ENCODE measurements at places on chromosomes 7 and 10.

DNA sequence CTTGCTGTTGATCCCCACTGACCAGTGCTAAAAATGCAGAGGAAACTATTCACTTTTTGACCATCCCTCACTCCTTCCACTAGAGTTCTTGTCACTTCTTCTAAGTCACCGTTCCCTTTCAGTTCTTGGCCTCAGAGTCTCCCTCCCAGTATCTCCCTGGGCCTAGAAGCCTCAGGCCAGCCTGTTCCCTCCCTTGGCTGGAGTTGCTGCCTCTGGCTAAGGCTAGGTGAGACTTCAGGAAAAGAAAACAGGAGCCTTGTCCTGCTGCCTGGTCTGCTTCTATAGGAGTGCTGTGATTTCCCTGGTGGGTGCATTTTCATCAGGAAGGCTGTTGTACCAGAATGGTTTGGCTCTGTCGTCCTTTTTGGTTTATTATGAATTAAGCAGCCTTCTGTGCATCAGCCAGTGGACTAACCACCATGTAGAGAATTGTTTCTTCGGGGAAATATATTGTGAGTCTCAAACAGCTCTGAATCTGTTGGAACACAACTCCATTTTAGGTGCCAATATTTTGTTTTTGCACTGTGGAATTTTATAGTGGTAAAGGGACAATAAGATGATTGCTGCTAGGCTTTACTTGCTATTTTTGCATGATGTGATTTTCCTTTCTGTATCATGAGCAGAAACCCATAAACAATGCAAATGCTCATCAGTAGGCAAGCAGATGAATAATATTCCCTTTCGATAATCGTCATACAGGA lies 233.4 kb upstream of the FZD1 start:
- DNase-seq: no peak

DNA sequence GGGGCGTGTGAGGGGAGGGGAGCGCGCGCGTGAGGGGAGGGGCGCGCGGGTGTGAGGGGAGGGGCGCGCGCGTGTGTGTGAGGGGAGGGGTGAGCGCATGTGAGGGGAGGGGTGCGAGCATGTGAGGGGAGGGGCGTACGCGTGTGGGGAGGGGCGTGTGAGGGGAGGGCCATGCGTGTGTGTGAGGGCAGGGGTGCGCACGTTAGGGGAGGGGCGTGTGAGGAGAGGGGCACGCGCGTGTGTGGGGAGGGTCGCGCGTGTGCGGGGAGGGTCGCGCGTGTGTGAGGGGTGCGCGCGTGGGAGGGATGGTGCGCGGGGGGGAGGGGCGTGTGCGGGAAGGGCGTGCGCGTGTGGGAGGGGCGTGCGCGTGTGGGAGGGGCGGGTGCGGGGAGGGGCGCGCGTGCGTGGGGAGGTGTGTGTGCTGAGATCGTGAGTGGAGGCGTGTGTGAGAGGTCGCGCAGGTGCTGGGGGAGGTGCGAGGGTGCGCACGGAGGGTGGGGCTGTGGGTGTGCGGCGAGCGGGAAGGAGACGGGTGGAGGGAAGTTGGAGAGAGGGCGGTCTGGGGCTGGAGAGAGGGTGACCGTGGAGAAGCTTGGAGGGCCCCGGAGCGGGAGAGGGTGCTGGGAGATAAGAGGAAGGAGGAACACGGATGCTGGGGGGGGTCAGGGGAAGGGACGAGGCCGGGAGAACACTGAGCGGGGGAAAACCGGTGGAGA lies 19.7 kb downstream of the MXI1 start:
- DNase-seq: no peak

DNA sequence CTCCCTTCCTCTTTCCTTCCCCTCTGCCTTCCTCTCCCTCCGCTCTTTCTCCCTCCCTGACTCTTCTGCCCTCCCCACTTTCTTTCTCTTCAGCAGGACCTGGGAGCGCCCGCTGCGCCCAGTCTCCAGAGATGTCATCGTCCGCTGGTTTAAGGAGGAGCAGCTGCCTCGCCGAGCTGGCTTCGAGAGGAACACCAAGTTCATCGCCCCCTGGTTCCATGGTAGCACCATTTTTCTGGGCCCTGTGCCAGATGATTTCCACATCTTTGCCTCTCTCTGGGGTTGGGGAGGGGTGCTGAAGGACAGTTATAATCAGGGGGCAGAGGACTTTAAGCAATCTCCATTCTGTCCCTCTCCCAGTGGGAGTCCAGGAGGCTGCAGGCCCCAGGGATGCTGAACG lies 71.6 kb downstream of the SH2D4B start:
- no peak for DNase-seq

GRCh38 chr10:16384021-16384420 lies 52.8 kb upstream of the PTER start:
- no peak for DNase-seq

DNA sequence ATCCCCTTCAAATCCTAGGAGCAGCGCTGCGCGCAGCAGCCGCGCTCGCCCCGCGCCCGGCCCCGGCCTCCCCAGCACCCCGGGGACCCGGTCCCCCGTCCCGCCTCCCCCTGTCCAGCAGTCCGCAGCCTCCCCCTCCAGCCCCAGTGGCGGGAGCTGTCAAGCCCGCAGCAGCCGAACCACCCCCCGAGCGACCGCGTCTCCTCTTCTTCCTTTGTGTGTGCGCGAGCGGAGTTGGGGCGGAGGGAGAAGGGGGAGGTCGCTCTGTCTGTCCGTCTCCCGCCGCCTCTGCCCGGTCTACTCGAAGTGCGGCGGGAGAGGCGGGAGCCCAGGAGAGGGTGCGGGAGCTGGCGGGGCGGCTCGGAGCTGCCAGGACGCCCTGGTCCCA lies 375 bp upstream of the CHN2 start:
- peak; percentile 32 for DNase-seq

DNA sequence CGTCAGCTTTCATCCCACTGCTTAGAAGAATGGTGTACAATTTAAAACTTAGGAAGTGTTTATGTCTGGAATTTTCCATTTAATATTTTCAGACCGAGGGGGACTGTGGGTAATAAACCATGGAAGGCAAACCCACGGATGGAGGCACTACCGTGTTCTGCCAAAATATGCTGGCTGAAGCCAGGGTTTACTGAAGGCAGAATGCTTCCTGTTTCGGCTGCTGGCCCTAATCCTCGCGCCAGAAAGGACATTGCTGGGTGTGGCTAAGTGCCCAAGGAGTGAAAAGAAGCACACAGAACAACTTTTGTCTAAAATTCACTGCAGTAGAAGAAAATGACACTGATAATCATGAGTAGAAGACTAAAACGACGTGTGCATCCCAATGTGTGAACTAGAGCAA lies 32.3 kb downstream of the PITRM1 start:
- no peak for DNase-seq

GRCh38 chr7:80428161-80429054 lies 83.5 kb downstream of the GNAT3 start:
- DNase-seq: peak; percentile 70

Data from NCI-H526 (cell line).